Left ventricle myocardium superior (tissue), 1 donor: ENCODE measurements at places on chromosomes 3 and 15. TPM values are rescaled to one million over a fixed set of nuclear protein-coding genes. Genes with fewer than 3 reads are reported as not detected.

Gene HTR3E
- not detected for total RNA-seq

Gene CDCP1
- 0.30 TPM for total RNA-seq

Gene SAMMSON
- not detected for total RNA-seq

Gene ZNF774
- 4.9 TPM for total RNA-seq

Gene SSUH2
- 0.57 TPM for total RNA-seq

Gene CCR3
- not detected for total RNA-seq

Gene LMAN1L
- total RNA-seq = 23.5 TPM

Gene GOLGA8T
- 0.27 TPM for total RNA-seq

Gene TRAT1
- not detected for total RNA-seq

Gene GPR27
- total RNA-seq = 4.4 TPM

Gene DOCK3
- 3.8 TPM for total RNA-seq

Gene GATM
- total RNA-seq = 56.4 TPM

Gene MUC4
- not detected for total RNA-seq

Gene CAMP
- not detected for total RNA-seq
